ENCODE measurements at places on chromosomes 6 and 20.

DNA sequence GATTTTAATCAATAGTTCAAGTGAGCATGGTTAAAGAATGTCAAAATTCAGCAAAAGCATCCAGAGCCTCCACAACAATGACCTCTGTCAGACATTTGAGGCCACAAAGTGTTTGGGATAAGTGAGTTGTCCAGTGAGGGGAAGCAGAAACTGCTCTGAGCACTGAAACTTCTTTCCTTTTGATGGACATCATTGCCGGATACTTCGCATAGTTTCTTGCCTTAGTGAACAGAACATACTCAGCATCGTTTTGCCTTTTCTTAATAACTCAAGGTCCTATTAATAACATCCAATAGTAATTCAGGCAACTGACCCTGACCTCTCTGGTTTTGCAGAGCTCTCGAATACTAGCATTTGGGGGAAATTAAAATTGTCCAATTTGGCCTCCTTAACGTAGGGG, 78.6 kb downstream of the EDN3 start:
- DNase-seq = no peak

- DNase-seq = no peak
These were observed 116.8 kb downstream of the ARHGAP18 start for GRCh38 chr6:129593233-129593564.

GRCh38 chr20:35954907-35955251, 577 bp upstream of the SCAND1 start:
- no peak for DNase-seq

GRCh38 chr6:168464546-168464945, 23.6 kb downstream of the SMOC2 start:
- DNase-seq = no peak

- no peak for DNase-seq
These were observed 755.7 kb downstream of the GRIK2 start for GRCh38 chr6:102149191-102149590.

DNA sequence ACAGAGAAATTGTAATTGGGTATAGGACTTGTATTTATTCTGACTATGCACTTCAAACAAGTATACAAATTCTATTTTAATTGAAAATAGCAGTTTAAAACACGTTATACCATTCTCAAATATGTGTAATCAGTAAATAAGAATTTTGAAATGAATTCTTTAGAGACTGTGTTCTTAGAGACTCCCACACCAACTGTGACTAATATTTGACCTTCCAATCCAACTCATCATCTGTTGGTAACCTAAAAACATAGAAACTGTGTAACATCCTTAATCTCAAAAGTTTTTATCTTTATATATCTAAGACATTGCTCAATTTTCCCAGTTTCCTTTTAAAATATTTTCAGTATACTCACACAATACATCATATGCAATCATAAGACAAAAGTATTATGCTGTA, 83.9 kb downstream of the KHDRBS2 start:
- no peak for DNase-seq

- peak; percentile 74 for DNase-seq
These were observed 130.9 kb upstream of the PTPN1 start for GRCh38 chr20:50379049-50379990.

GRCh38 chr6:46284475-46284874, 113.7 kb upstream of the ENPP5 start:
- DNase-seq = no peak

- no peak for DNase-seq
These were observed at the start of gene ACSS2 for GRCh38 chr20:34876406-34877282. Gene ACSS2 (plus strand): TSS chr20:34876612. CDS start chr20:34876646, 34 bp downstream.

DNA sequence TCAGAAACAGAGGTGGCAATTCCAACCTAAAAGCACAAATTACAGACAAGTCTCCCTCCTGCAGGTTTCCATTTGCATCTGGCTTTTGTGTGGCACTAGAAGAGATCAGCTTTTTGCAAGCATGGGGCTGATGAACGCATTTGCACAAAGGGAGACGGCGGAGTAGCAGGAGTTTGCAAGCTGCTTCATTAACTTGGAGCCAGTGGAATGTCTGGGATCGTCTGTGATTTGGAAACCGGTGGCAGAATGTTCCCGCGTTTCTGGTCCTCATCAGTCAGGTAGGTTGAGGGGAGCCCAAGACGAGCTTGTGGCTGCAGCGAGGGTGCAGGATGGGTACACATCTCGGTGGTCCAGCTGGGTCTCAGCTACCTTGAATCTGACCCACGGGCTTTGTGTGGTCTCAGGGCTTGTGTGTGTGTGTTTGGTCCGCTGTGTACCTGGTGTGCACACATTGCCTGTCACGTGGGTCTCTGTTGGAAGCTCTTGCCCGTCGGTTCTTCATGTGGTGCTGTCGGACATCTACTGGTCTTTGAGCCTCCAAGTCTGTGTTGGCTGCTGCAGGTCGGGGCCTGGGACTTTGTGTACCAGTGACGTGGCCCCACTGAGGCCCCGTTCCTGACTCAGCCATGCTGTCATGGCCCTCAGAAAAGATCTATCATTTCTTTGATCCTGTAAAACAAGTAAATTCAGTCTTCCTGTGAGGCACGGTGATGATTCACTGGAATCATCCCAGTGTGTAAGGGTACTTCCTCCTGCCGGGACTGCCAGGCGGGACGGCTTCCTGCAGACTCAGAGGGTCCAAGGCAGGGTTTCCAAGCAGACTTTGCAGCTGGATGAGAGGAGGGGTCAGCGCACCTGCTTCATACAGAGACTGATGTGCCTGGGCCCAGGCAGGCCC, 12.4 kb upstream of the MYT1 start:
- DNase-seq = no peak

- DNase-seq = no peak
These were observed 138.3 kb upstream of the INSM1 start for GRCh38 chr20:20229595-20229994.

- no peak for DNase-seq
These were observed 252.8 kb downstream of the PHF3 start for GRCh38 chr6:63888416-63888815.

DNA sequence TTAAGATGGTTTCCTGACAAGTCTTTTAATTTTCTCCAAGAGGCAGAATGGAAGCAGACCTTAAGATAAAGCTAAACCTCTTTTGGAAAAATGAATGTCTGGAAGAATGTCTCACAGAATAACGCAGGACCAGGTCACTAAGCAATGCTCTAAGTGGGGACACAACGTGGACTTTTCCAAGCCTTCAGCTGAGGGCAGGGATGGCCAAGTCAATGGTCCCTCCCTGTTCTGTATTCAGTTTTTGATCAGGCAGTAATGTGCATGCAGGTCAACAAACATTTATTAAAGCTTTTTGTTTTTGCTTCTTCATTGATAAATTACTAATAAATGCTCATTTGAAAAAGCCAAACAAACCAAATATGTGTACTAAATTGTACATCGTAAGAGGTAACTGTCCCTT, 2.0 kb upstream of the RNF182 start:
- DNase-seq = no peak

GRCh38 chr6:150250826-150251225, 108.0 kb downstream of the PPP1R14C start:
- DNase-seq = peak; percentile 63

- peak; percentile 35 for DNase-seq
These were observed 40.4 kb downstream of the TTI1 start for GRCh38 chr20:37992802-37993409.

- DNase-seq = peak; percentile 70
These were observed 35.3 kb downstream of the NEDD9 start for GRCh38 chr6:11197175-11197536.

DNA sequence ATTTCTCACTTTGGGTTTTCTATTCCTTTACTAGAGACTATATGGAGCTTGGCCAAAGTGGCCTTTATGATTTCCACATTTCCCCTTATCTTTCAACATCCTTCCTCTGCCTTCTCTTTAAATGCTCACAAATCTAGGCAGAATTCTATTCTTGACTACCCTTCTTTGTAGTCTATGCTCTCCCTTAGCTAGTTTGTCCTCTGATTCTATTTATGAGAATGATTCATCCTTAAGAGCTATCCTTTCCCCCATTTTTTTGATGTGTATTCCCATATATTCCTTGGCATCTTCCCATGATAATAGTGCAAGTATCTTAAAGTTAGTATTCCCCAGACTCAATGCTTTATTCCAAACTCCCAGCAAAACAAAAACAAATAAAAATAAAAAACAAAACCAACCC, 53.1 kb downstream of the IL20RA start:
- DNase-seq = no peak

DNA sequence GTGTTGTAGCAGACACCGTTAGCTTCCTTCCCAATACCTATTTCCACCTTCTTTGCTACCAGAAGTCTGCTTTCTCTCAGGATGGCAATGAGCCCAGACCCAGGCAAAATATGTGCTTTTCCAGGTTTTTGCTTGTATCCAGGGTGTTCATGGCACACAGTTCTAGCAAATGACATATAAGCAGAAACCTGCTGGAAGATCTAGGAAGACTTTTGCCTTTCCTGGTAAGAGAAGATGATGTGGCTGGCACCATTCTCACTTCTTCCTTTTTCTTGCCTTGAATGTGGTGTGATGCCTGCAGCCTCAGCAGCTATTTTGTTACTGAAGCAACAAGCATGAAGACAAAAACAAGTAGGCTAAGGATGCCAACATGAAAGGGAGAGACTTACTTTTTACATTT, 19.2 kb upstream of the TBC1D22B start:
- no peak for DNase-seq

GRCh38 chr6:106670236-106670635, 40.9 kb downstream of the QRSL1 start:
- DNase-seq = no peak

- DNase-seq = no peak
These were observed 636 bp downstream of the SUPT3H start for GRCh38 chr6:45377043-45377553.

GRCh38 chr20:14951707-14952418, 614.5 kb upstream of the FLRT3 start:
- DNase-seq = peak; percentile 40

GRCh38 chr20:13029687-13030375, 21.1 kb downstream of the SPTLC3 start:
- peak; percentile 88 for DNase-seq

GRCh38 chr6:72417759-72418158, 204.1 kb upstream of the KCNQ5 start:
- DNase-seq = no peak

DNA sequence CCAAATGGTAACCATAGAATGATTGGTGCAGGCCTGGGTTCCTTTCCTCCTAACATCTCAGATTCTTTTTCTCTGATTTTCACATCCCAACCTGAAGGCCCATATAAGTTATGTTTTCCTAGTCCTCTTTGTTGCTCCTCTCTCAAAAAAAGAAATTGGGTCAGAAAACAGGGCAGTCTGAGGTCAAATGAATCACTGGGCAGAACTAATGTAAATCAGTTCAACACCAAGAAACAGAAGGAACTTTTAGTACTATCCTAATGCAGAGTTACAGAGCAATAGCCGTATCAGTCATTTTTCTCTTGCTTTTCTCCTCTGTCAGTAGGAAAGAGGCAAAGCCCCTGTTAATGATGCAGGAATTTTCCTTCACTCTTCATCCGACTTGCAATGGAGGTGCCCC, 11.0 kb upstream of the TPD52L1 start:
- DNase-seq = peak; percentile 33

DNA sequence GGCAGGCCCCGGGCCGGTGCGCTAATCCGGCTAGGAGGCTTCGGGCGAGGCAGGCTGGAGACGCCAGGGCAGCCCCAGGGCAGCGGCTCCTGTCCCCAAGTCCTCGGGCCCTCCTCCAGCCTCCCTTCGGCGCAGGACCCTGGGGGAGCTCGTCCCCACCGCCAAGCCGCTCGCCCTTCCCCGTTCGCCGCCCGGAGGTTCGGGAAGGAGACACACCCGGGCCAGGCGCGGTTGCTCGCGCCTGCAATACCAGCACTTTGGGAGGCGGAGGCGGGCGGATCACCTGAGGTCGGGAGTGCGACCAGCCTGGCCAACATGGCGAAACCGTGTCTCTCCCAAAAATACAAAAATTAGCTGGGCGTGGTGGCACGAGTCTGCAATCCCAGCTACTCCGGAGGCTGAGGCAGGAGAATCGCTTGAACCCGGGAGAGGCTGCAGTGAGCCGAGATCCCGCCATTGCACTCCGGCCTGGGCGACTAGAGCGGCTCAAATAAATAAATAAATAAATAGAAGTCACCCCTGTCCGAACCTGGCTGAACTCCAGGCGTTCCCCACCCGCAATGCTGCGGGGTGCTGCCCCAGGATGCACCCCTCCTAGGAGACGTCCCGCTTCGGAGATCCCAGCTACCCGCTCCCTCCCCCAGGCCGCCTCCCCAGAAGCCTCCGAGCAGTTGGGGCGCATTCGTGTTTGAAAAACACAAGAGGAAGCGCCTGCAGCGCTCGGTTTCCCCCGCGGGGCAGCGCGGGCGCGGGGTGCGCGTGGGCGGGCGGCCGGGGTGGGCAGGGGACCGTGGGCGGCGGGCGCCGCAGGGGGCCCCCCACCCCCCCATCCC, 27.5 kb downstream of the SERPINB9 start:
- no peak for DNase-seq

DNA sequence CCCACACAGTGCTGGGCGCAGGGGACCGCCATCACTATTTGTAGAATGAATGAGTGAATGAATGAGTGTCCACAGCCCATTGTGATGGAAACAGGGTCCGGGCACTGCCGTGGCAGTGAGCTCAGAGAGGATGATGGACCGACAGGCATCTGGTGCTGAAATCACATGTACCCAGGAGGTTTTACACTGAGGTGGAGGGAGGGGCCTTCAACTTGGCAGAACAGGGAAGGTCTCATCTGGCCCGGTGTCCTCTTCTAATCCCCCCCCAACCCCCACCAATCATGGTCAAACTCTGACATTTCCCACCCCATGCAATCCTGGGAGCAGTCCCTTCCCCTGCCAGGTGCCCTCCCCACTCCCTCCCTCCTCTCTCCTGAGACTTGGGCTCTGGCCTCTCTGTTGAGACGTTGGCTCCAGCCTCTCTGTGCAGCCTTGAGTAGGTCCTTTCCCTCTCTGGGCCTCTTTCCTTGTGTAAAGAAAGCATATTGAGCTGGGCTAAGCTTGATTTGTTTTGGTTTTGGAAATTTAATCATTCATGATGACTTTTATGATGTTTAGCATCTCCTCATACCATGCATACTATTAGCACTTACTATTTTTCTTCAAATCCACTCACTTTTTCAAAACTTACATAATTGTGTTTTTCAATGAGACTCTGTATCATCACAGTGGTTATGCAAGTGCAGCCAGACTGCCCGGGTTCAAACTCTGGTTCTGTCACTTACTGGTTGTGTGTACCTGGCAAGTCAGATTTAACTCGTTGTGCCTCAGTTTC, 10.8 kb downstream of the KIAA1755 start:
- DNase-seq = no peak

DNA sequence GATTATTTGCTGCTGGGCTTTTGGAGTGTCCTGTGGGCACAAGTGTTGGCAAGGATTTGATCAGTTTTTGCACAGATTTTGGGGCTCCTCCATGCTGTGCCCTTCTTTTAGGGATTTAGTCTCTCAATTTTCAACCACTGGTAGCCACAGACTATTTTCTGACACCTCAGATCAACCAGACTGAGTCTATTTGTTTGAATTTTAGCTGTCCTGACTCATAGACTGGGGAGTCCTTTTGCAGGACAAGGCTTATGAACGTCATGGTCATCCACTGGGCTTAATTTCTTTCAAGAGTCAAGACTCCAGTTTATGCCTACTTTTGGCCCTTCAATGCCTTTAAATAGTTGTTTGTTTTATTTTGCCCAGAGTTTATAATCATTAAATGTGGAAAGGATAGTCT, 59.3 kb downstream of the BCKDHB start:
- no peak for DNase-seq
